ENCODE measurements at places on chromosomes 11 and 22. TPM values are rescaled to one million over a fixed set of nuclear protein-coding genes. Genes with fewer than 3 reads are reported as not detected.

RFPL2 gene
- not detected for total RNA-seq

NXPE2 gene
- total RNA-seq = not detected

SLC7A4 gene
- 0.09 TPM for total RNA-seq

ELMOD1 gene
- 0.36 TPM for total RNA-seq

OR51B4 gene
- total RNA-seq = not detected
